ENCODE measurements at places on chromosomes 4 and X.

GRCh38 chr4:156953001-156953400, 18.6 kb downstream of the PDGFC start:
- DNase-seq, result no peak

- no peak for DNase-seq
Observed at GRCh38 chr4:102319594-102319993, 25.7 kb downstream of the SLC39A8 start.

DNA sequence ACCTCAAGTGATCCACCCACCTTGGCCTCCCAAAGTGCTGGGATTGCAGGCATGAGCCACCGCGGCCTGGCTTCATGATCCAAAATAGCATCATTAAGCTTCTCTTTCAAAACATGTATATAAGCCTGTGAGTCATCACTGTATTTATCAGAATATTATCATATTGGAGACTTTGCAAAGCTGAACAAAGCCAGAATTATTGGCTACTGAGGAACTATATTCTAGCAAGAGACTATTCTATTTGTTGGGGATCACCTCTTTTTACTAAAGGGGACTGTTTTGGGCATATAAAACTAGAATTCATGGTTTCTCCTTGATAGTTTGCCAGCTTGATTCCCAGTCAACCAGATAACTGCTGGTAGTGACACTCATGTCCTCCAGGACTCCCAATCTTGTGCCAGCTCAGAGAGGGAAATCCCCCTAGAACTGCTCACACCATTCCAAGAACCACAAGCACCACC, 40.1 kb downstream of the TET2 start:
- DNase-seq, result no peak

DNA sequence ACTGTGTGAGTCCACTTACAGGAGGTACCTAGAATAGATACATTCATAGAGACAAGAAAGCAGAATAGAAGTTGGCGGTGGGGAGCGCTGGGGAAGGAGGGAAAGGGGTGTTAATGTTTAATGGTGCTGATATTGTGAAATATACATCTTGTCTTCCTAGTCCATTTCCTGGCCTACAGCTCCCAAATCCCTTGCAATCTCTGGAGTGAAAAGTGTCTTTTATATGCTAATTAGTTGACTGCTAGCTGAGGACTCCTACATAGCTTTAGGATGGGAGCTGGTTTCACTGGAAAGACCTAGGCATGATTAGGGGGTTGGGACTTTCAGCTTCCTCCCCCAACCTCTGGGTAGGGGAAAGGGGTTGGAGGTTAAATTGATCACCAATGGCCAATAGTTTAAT, 36.0 kb downstream of the FUNDC1 start:
- DNase-seq, result no peak

GRCh38 chr4:16034010-16034748, 49.6 kb downstream of the PROM1 start:
- no peak for DNase-seq

- DNase-seq, result no peak
Observed at GRCh38 chr4:1099270-1099669, 14.1 kb downstream of the RNF212 start.

- no peak for DNase-seq
Observed at GRCh38 chrX:12494400-12495138, 296.6 kb upstream of the PRPS2 start.

DNA sequence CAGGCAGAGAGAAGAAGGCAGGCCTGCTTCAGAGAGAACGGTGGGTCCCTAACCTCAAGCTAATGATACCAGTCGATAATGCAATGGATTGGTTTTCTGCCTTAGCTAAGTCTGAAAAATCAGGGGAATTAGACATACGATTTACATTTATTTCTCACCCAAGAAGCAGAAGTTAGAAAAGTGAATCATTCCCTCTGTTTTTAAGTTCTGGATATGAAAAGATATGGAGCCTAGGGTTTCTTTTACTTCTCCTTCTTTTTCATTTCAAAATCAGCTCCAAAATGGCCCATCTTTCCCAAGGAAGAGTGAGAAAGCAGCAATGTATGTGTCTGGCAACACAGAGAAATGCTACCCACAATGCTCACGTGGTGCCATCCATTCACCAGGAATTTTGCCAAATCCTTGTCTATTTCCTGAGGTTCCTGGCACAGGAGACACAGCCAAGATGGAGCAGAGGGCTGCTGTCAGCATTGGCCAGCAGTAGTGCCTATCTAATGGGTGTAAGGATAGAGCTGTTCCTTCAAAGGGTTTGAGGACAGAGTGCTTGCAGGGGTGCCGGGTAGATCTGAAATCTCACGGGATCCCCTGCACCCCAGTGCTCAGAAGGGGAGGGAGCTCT, 231.5 kb downstream of the MAML3 start:
- no peak for DNase-seq

DNA sequence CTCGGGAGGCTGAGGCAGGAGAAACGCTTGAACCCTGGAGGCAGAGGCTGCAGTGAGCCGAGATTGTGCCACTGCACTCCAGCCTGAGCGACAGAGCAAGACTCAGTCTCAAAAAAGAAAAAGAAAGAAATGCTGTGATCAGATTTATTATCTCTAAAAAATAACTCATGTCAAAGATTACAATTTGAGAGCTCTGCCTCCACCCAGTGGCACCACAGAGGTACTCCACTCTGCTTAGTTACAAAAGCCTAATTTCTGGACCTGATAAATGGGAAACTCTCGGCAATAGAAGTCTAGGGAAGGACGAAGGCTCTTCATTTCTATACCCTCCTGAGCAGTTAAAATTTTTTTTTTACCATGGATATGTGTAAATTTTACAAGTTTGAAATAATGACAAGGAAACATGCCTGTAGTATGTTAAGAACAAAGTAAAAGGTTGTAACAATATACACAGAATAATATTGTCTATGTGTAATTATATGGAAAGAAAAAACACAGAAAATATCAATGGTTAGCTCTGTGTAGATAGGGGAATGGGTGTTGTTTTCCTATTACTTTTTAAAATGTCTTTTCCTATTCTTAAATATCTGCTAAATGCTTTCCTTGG, 149.8 kb downstream of the STIM2 start:
- DNase-seq, result peak; percentile 65

- DNase-seq, result no peak
Observed at GRCh38 chr4:153933915-153934687, 145.2 kb upstream of the SFRP2 start.

DNA sequence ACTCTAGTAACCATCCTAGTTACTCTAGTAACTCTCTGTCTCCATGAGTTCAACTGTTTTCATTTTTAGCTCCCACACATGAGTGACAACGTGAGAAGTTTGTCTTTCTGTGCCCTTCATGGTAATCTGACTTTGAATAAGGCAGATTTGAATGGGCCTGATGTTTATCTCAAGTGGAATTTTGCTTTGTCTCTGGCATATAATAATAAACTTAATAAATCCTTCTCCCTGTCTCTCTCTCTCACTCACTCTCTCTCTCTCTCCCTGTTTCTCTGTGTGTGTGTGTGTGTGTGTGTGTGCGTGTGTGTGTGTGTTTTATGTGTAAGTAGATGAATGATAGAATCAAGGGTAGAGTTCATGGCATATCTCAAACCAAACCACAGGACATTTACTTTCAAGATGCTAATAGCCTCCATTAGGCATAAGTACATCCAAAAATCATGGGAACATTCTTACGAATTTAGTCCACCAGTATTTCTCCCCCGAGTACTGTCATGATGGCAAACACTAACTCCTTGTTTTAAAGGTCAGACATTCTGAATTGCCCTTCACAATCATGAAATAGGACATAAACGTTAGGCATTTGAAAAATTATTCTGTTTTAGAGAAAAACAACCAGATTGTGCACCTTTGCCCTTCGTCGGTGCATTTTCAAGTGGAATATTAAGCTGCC, 193.1 kb downstream of the SPATA18 start:
- DNase-seq, result no peak

GRCh38 chr4:52550186-52550585, 108.9 kb downstream of the USP46 start:
- DNase-seq, result no peak

GRCh38 chrX:80285131-80285773, 135.0 kb upstream of the TENT5D start:
- DNase-seq, result peak; percentile 10

DNA sequence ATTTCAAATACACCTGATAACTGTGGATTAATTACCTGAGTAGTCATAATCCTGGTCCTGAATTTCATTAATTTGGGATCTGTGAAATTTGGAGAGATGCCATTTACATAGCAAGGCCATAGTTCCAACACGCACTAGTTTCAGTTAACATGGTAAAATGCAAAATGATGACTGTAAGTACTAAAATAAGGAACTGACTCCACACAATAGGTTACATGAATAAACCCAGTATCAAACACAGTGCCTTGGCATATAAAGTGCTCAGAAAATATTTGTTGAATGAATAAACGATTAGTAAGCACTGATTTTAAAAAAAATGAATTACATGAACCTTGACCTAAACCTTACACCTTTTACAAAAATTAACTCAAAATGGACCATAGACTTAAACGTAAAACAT, 9.0 kb downstream of the FBXO8 start:
- DNase-seq, result no peak

- no peak for DNase-seq
Observed at GRCh38 chrX:100652266-100652665, 8.3 kb downstream of the SRPX2 start.

DNA sequence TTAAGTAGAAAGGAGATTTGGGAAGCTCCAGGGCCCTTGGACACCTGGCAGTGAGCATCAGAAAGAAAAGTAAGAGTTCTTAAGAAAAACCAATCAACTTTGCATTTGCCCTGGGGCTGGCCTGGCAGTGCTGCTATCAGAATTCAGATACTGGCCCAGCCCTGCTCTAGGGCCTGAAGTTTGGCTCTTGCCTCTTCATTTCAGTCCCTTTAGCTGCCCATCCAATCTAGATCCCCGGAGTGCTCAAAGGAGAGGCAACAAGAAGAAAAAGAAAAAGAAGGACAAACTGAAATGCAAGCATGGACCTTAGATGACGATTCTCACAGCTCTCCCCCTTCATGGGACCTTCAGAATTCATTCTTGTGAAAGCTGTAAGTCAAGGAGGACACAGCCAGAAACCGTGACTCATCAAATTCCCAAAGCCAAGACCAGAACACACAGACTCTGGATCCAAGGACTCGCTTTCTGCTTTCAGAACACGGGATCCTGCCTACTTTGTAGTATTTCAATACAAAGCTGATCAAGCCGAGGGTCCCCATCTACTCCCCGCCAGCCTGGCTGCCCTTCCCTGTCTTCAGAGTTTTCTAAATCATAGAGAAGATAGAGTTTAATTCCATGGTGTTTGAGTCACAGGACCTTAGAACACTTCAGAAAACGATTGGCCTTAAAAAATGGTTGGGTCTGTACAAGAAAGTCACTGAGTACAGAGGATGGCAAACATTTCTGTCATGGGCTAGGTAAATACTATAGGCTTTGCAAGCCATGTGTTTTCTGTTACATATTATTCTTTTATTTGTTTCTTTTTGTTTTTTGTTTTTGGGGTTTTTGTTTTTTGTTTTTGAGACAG, 103.7 kb downstream of the RBM47 start:
- peak; percentile 68 for DNase-seq

- peak; percentile 28 for DNase-seq
Observed at GRCh38 chrX:116499780-116500179, 37.0 kb upstream of the CT83 start.

- DNase-seq, result no peak
Observed at GRCh38 chr4:15006416-15007024, 4.2 kb downstream of the CPEB2 start.

DNA sequence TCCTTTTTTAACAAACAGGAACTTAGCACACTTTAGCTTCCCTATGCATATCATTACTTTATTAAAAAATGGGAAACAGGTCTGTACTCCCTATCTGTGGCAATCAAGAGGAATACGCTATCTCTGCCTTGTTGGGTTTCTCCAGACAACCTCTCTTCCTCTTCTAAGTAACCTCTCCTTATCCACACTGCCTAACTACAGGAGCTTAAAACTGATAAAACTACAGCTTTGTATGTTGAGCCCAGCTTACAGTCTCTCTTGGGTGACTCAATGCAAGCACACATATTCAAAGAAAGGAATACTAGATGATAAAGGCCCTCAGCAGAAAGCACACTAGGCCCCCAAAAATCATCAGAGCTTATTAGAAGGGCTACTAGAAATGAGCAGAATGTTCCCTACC, 8.9 kb downstream of the NUP62CL start:
- DNase-seq, result no peak

DNA sequence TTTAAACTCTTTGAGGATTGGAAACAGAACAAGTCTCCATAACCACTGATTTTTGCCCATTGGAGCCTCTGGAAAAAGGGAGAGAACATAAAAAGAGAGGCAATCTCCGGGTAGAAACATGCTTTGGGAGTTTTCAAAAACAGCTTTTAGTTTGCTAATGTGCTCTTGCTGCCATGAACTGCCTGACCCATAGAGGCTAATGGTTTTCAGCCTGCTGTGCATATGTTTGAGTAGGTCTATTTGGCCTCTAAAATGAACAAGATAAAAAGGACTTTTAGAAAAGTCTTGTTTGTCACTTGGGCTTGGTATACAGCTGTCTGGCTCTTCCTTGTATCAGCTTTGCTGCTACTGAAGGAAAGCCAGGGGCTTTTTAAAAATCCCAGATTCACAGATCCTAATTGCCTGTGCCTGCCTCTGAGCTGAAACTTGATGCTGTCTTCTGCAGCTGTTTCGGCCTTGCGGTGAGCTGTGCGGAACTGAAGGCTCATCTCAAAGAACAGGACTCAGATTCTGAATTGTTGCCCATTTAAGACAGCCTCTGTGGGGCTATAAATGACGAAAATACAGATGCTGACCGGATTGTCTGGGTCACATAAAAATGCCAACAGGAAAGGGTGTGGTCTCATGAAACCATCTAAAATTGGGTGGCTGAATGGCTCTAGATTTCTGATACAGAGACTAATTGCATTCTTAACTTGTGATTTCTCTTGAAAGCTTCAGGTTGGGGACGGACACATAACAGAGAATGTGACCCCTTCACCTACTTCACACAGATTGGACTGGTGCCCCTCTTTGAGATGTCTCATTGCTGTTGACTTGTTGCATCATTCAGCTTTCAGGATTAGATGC, 18.4 kb upstream of the ZNF41 start:
- DNase-seq, result peak; percentile 53

- DNase-seq, result no peak
Observed at GRCh38 chr4:148730082-148730640, 287.9 kb upstream of the NR3C2 start.

DNA sequence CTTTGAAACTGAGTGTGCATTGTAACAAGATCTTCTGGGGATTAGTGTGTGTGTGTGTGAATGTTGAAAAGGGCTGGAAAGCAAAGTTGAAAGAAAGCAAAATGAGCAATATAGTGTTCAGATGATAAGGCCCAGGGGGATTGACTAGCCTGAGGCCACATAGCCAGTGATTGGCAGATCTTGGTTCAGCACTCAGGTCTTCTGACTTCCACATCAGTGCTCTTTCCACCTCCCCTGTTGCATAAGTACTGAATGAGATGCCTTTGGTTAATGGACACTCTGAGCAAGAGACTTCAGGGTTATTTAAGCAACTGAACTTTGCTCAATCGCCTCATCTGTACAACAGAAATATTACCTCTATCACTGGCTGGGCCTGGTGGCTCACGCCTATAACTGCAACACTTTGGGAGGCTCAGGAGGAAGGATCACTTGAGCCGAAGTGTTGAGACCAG, 120.4 kb downstream of the TMEM164 start:
- peak; percentile 39 for DNase-seq

DNA sequence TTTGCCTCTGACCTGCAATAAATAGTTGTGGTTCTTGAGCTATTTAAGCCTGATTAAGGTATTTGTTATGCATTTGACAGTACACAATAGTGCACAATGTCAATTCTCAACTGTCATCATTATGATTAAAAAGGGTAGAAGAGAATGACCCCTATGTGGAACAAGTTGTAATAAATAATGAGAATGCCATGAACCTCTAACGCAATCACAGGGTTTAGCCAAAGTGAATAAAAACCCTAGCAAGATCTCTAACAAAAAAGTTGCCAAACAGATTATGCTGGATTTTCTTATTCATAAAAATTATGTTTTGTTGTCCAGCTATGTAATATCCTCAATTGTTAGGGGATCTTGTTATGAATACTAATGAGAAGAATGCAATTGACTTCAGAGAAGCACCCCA, 387.4 kb downstream of the GPAT3 start:
- no peak for DNase-seq
